ENCODE measurements at places on chromosomes 1 and 21. TPM values are rescaled to one million over a fixed set of nuclear protein-coding genes. Genes with fewer than 3 reads are reported as not detected.

- H3K4me3 ChIP-seq = no peak overlapping the region
- no peaks in the 10 kb centered on the region for H3K27me3 ChIP-seq
- no peak for DNase-seq
These were observed 46.8 kb upstream of the ZC3H11B start for GRCh38 chr1:219659684-219660083.

DNA sequence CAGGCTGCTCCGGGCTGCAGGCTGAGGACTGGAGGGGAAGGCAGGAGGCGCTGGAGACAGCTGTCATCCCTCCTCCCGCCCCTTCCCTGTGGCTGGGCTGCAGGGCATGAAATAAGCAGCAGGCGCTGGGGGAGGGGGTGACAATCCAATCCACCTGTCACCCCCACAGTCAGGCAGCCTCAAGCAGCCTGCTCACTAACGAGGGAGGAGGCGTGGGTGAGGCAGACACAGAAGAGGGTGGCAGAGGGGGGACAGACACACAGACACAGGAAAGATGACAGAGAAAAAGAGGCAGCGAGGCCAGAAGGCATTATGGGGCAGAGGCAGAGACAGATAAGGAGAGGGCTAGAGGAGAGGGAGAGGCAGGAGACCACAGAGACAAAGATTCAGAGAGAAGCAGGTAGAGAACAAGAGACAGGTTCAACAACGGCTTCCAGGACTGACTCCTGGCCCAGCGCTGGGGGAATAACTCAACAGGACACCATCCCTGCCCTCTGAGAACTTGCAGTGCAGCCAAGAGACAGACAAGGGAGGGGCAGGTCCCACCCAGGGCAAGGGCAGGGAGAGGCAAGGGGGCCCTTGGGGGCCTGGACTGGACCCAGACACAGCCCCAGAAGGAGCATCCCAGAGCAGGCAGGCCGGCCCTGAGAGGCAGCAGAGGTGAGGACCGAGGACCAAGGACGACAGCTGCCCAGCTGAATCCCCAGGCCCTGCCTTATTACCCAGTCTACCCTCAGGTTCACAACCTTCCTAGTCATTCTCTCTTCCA is 11.2 kb downstream of the MEF2D start:
- no peak overlapping the region for H3K4me3 ChIP-seq
- peaks cover 3% of the 10 kb centered on the region for H3K36me3 ChIP-seq
- H3K27me3 ChIP-seq = no peaks in the 10 kb centered on the region
- DNase-seq = no peak
- no peak overlapping the region for H3K27ac ChIP-seq

GRCh38 chr1:167344112-167344511 is 123.4 kb downstream of the POU2F1 start:
- H3K27ac ChIP-seq = no peak overlapping the region
- no peak for DNase-seq
- no peaks in the 10 kb centered on the region for H3K27me3 ChIP-seq
- no peaks in the 10 kb centered on the region for H3K36me3 ChIP-seq
- H3K4me1 ChIP-seq = peaks cover 6% of the 10 kb centered on the region

FAM76A gene
- 11.9 TPM for total RNA-seq

DNA sequence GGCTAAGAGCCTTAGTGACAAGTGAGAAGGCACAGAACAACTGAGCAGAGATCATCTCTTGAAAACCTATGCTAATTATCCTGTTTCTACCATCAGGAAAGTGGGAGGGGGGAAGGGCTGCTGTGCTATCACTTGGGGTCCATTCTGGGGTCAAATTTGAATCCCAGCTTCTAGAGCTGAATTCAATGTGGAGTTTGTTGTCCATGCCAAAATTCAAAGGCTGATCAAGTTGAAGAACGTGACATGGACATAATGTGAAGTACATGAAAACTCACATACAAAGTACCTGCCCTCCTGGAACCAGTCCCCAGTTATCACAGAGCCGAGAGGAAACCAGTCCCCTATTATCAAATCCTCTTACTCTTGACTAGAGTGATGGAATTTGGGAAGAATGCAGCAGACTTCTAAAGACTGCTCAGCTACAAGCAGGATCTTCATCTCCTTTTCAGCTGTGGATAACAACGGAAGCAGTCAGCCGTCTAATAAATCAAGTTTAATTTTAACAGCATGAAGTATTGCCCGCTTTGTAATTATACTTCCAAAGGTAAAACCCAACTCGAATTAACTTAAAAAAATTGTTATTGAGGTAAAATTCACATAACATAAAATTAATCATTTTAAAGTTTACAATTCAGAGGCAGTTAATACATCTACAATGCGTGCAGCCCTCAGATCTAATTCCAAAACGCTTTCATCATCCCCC is 78.3 kb downstream of the SLC45A1 start:
- no peaks in the 10 kb centered on the region for H3K27me3 ChIP-seq
- H3K27ac ChIP-seq = peak overlapping the region; percentile 62
- no peak overlapping the region for H3K4me3 ChIP-seq
- peak; percentile 50 for DNase-seq

DNA sequence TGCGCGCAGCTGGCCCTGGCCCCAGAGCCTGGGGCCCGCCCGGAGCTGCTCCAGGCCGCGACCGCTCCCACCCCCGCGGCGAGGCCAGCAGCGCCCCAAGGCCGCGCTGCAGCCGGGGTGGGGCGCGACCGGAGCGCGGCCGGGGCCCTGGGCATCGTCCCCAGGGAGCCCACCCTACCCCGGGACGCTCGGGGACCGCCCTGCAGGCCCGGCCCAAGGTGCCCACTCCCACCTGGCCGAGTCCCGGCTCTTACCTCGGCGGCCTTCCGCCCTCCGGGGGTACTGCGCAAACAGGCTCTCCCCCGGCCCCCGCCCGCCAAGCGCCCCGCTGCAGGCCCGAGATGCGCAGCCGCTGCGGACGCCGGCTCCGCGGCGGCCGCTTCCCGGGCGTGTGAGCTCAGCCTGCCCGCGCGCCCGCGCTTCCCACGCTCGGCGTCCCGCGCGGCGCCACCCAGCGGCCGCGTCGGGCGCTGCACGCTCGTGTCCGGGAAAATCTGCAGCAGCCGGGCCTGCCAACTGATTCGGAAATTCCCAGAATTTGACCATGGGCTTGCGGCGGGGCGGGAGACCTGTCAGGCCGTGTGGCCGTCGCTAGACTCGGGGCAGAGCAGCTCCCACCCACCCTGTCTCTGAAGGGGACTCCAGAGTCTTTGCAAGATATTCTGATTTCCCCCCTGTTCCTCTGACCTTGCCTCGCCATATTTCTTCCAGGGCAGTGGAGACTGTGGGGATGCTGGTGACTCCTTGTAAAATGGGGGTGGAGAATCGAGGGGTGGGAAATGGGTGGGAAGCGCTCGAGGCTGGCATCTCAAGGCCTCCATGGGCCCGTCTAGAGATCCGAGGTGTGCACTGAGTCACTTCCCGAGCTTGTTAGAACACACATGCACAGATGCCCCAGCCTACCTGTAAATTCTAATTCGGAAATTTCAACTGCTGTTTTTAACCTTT is 41.9 kb downstream of the CD34 start:
- DNase-seq = peak; percentile 83
- peak overlapping the region; percentile 52 for H3K27ac ChIP-seq
- no peaks in the 10 kb centered on the region for H3K27me3 ChIP-seq
- peaks cover 17% of the 10 kb centered on the region for H3K4me1 ChIP-seq
- H3K4me3 ChIP-seq = peak overlapping the region; percentile 67

DNA sequence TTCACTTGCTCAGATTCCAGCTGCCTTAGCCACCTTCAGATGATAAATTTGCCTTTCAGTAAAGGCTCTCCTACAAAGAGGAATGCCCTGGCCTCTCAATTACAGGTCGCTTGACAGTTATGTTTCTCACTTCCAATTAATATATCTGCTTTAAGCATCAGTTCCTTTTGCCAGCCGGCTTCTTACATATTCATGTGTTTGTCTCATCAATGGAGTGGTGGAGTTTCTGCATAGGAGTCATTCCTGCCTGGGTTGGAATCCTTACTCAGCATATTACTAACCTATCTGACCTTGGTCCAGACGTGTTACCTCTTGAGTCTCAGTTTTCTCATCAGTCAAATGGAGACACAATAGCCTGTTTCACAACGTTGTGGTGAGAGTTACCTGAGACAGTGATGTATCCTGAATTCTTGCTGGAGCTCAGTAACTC is 9.4 kb upstream of the SESN2 start:
- DNase-seq = no peak
- H3K4me3 ChIP-seq = no peak overlapping the region
- H3K4me1 ChIP-seq = peaks cover 20% of the 10 kb centered on the region
- no peaks in the 10 kb centered on the region for H3K36me3 ChIP-seq
- H3K27ac ChIP-seq = no peak overlapping the region
- no peaks in the 10 kb centered on the region for H3K27me3 ChIP-seq

DNA sequence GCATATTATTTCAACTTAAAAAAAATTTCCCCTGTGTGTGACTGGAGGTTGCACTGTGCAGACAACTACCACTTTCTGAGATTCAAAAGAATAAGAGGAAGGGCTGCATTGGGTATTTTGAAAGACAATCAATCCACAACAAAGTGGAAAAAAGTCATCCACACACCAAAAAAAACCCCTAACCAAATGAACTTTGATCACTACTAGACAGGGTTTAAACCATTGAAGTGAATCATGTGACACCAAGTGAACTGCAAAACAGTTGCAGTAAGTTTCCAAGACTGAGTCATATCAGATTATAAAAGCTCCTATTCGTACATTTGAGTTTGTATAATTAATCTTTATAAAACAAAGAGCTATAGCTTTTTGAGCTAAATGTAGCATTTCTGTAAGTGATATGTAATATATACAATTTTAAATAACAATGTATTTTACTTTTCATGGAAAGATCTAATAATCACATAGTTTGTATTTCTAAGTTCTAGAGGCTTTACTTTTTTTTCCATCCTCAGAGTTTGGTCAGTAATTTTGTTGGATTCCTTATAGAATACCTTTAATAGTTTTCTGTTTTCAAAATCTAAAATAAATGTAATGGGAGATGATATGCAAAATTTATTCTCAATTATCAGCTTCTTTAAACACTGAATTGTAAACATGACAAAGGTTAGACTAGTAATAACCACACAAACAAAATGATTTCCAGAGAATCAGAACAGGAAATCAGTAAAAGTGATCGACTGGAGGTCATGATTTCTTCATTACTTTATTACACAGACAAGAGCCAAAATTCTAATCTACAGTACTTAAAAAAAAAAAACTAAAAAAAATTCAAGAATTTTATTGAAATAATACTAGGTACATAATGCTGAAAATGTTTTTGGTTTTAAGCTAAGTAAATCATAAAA is 50.5 kb upstream of the GFI1 start:
- H3K4me3 ChIP-seq = no peak overlapping the region
- H3K36me3 ChIP-seq = no peaks in the 10 kb centered on the region
- H3K27me3 ChIP-seq = no peaks in the 10 kb centered on the region

FCRL4 gene
- total RNA-seq = not detected

DNA sequence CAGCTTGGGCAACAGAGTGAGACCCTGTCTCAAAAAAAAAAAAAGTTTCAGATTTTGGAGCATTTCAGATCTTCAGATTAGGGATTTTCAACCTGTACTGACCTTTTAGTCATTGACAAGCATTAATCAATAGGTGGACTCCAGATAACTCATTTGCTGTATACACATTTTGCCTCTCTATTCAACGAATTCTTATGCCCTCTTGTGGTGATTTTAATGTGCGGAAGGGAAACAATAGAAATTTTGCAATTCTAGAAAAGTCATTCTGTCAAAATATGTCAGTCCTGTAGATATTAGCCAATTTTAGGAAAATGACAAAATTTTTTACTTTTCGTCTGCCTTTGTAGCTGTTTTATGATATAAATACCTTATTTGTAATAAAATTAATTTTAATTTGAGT is 11.6 kb upstream of the OR2G2 start:
- no peak overlapping the region for H3K27ac ChIP-seq
- no peaks in the 10 kb centered on the region for H3K4me1 ChIP-seq
- no peak for DNase-seq
- no peak overlapping the region for H3K4me3 ChIP-seq

GRCh38 chr1:43620956-43621355 is 29.0 kb upstream of the KDM4A start:
- no peaks in the 10 kb centered on the region for H3K27me3 ChIP-seq
- H3K36me3 ChIP-seq = peaks cover 68% of the 10 kb centered on the region
- H3K4me3 ChIP-seq = no peak overlapping the region
- H3K4me1 ChIP-seq = no peaks in the 10 kb centered on the region
- no peak overlapping the region for H3K27ac ChIP-seq
- DNase-seq = no peak

DNA sequence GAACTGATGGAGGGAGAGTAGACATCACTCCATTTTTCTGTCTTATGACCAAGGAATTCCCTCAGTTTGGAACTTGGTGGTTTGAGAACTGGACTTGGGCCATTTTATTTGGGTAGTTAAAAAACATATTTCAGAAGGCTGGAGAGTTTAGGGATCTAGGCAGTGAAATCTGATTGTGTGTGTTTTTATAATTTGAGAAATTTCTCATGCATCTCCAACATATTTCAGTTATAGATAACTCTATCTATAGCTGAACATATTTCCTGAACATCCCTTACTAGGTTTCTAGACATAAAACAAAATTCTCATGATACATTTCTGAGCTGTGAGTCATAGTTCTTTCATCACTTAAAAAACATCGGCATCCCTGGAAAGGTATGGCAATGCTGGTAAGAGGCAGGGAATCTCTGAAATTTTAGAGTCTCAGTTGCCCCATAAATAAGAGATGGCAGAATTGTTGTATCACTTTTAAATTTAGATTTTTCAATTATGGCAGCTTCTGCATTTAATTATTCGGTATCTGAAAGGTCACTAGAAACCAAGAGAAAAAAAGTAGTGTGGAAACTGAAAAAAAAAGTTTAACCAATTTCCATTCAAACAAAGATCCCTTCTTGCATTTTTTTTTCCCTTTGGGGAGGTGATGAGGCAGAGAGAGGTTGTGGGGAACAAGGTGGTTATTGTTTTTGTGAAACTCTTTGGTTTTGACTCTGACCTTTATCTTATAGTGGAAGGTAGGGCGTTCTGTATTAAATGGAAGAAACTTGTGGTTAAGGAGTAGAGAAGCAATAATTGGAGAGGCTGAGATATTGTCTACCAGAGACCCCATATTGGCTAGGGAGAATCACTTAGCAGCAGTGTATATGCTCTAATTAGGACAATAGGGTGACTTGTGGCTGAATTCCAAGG is 102.9 kb downstream of the FASLG start:
- H3K27me3 ChIP-seq = no peaks in the 10 kb centered on the region
- DNase-seq = peak; percentile 66
- no peaks in the 10 kb centered on the region for H3K36me3 ChIP-seq
- peaks cover 13% of the 10 kb centered on the region for H3K4me1 ChIP-seq

OLFM3 gene
- not detected for total RNA-seq

DEPDC1 gene
- 30.4 TPM for total RNA-seq

DNA sequence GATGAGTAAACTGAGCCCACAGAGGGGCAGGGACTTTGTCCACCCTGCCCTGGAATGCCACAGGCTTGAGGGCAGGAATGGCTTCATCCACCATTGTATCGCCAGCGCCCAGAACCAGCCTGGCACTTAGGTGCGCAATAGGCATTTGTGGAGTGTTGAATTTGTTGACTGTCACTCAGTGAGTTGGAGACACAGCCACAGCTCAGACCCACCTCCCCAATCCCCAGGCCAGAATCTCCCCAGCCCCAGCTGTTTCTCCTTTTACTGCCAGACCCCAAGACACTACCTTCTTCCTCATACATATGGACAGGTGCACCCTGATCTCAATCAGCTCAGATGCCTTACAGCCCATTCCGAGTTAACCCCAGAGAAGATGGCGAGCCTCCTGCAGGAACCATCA is 674.5 kb downstream of the MATN1 start:
- H3K27ac ChIP-seq = no peak overlapping the region
- H3K36me3 ChIP-seq = no peaks in the 10 kb centered on the region
- no peak for DNase-seq
- H3K27me3 ChIP-seq = no peaks in the 10 kb centered on the region
- H3K4me3 ChIP-seq = no peak overlapping the region

- no peaks in the 10 kb centered on the region for H3K4me1 ChIP-seq
- no peak overlapping the region for H3K27ac ChIP-seq
- H3K4me3 ChIP-seq = no peak overlapping the region
These were observed 342.5 kb downstream of the PDE4B start for GRCh38 chr1:66135161-66135560.

All from endothelial cell of umbilical vein (primary cell).